Central memory CD8-positive, alpha-beta T cell (primary cell): ENCODE measurements at places on chromosomes 3 and 15.

DNA sequence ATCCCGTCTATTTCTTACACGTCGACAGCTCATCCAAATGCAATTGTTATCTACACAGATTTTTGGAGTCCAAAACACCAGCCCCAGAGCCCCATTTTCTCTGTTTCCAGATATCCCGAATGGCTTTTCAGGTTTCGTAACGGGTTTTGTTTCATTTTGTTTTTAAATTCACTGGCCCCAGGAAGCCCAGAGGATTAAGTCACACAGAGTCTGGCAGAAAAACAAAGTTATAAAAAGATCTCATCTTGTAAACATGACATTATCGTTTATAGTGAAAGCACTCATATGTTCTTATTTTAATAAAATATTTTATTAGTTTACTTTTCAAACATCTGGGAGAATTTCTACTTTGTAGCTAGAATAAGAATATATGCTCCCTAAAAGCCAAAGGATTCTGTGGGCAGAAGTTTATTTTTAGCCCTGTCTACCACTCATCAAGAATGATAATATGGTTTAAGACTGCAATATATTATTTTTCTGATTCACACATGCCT is 149.3 kb upstream of the SLC2A2 start:
- no peaks in the 10 kb centered on the region for H3K27me3 ChIP-seq
- H3K36me3 ChIP-seq, result peaks cover 32% of the 10 kb centered on the region
- DNase-seq, result no peak
- H3K4me3 ChIP-seq, result no peak overlapping the region
- peak overlapping the region; percentile 42 for H3K27ac ChIP-seq
- H3K4me1 ChIP-seq, result peaks cover 12% of the 10 kb centered on the region

DNA sequence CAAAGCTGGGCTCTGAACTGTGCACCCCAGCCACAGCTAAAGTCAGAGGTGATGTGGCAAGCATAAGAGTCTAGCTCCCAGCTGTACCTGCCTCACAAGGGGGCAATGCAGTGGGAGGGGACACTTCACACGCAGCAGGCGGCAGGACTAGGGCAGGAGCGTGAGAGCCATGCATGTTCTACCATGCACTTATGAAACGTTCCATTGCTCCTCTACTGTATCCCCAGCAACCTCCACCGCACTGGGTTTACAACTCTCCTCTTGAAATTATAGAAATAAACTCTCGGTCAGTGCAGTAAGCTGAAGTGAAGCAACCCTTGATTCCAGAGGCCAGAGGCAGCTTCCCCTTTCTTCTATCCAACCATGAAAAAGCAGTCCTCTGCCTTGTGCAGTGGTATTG is 298.6 kb upstream of the STT3B start:
- H3K36me3 ChIP-seq, result no peaks in the 10 kb centered on the region
- DNase-seq, result no peak
- no peak overlapping the region for H3K27ac ChIP-seq
- peaks cover 15% of the 10 kb centered on the region for H3K27me3 ChIP-seq

GRCh38 chr3:52530918-52531826 is 2.5 kb downstream of the NT5DC2 start:
- DNase-seq, result no peak
- no peaks in the 10 kb centered on the region for H3K27me3 ChIP-seq

- H3K27me3 ChIP-seq, result no peaks in the 10 kb centered on the region
- H3K4me3 ChIP-seq, result no peak overlapping the region
- H3K4me1 ChIP-seq, result no peaks in the 10 kb centered on the region
These were observed 18.1 kb downstream of the MCF2L2 start for GRCh38 chr3:183410280-183410679.

GRCh38 chr3:2839876-2840275 is 270.3 kb downstream of the IL5RA start:
- peaks cover 6% of the 10 kb centered on the region for H3K27me3 ChIP-seq
- H3K4me1 ChIP-seq, result no peaks in the 10 kb centered on the region
- no peak overlapping the region for H3K27ac ChIP-seq
- H3K36me3 ChIP-seq, result no peaks in the 10 kb centered on the region

- peaks cover 43% of the 10 kb centered on the region for H3K27me3 ChIP-seq
- no peaks in the 10 kb centered on the region for H3K36me3 ChIP-seq
- no peak overlapping the region for H3K4me3 ChIP-seq
- H3K4me1 ChIP-seq, result no peaks in the 10 kb centered on the region
- H3K27ac ChIP-seq, result no peak overlapping the region
- no peak for DNase-seq
These were observed 21.6 kb upstream of the GPD1L start for GRCh38 chr3:32084870-32085269.

DNA sequence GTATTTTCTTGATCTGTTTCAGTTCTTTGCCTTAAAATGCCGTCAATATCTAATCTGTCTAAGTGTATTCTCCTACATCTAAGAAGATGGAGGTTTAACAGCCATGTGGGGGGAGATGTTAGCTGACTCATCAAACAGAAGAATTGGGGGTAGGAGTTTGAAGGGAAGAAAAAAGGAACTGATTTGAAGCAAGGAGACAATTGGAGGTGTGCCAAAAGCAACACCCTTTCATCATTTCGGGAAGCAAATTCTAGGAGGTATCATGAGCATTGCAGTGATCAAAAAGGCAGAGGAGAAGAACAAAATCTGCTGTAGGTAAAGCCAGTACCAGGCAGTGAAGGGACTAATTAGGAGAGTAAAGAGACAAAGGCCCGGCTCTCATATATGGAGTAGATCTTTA is 337.3 kb upstream of the TBC1D5 start:
- DNase-seq, result no peak
- H3K4me3 ChIP-seq, result no peak overlapping the region
- no peaks in the 10 kb centered on the region for H3K4me1 ChIP-seq
- peaks cover 70% of the 10 kb centered on the region for H3K27me3 ChIP-seq
- peaks cover 2% of the 10 kb centered on the region for H3K36me3 ChIP-seq
- H3K27ac ChIP-seq, result no peak overlapping the region

DNA sequence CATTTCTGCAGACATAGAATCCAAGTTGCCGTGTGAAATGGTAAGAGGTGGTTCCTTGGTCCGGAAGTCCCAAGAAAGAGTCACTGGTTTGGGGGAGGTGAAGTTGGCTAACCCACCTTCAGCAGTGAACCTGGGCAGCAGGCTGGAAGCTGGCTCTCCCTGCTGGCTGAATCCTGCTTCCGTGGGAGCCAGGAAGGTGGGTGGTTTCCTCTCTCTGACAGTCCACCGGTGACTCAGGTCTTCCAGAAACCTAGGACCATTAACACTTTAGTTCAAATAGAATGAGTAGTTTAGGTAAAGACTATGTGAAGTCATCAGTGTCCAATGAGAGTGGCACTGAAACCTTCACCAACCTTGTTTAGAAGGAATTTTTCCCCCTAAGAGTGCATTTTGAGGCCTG is 87.4 kb upstream of the CACNA2D3 start:
- no peak overlapping the region for H3K4me3 ChIP-seq
- H3K27ac ChIP-seq, result no peak overlapping the region
- H3K27me3 ChIP-seq, result no peaks in the 10 kb centered on the region
- H3K36me3 ChIP-seq, result no peaks in the 10 kb centered on the region
- no peaks in the 10 kb centered on the region for H3K4me1 ChIP-seq
- DNase-seq, result no peak

GRCh38 chr15:25368850-25369249 is 70.0 kb downstream of the UBE3A start:
- H3K4me3 ChIP-seq, result no peak overlapping the region
- DNase-seq, result no peak
- H3K4me1 ChIP-seq, result peaks cover 26% of the 10 kb centered on the region
- no peak overlapping the region for H3K27ac ChIP-seq
- H3K27me3 ChIP-seq, result no peaks in the 10 kb centered on the region

DNA sequence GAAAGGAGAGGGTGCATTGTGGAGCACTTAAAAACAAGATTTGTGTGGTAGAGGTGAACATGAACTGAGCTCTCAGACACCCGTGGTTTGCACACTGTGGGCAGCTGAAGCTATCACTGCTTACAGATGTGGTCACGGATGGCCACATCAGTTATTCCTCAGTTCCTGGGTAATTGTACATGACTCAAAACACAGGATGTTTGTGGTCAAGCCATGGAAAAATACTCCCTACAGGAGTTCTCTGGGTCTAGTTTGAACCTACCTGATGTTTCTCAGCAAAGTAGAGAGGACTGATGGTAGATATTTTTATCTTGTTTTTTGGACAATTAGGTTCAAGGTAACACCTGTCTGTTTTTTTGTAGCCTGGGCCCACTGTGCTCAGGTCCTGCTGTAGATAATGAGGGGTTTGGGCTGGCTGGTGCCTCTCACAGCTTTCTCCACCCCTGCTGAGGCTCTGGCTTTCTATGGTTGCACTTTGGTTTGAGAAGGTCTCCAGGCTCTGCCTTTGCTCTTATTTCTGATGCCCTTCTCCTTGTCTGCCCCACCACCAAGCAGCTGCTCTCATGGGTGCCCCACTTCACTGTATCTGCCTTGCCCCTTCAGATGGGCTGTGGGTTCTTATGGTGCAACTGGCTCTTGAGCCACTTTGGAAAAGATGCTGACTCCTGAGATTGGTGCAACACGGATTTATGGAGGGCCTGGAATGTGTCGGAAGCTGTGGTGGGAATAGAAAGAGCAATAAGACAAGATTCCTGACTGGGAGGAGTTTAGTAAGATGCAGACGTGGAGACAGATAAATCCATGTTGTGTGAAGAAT is 40.1 kb downstream of the CDCP1 start:
- DNase-seq, result peak; percentile 53
- peak overlapping the region; percentile 70 for H3K27ac ChIP-seq
- peaks cover 11% of the 10 kb centered on the region for H3K27me3 ChIP-seq
- H3K4me1 ChIP-seq, result peaks cover 50% of the 10 kb centered on the region
- H3K4me3 ChIP-seq, result peak overlapping the region; percentile 44
- peaks cover 3% of the 10 kb centered on the region for H3K36me3 ChIP-seq
